ENCODE measurements at places on chromosomes 4 and X.

- no peak for DNase-seq
Measured at GRCh38 chr4:160019936-160020335, 917.1 kb downstream of the RAPGEF2 start.

- DNase-seq: no peak
Measured at GRCh38 chrX:133511041-133511440, 95.8 kb upstream of the GPC4 start.

DNA sequence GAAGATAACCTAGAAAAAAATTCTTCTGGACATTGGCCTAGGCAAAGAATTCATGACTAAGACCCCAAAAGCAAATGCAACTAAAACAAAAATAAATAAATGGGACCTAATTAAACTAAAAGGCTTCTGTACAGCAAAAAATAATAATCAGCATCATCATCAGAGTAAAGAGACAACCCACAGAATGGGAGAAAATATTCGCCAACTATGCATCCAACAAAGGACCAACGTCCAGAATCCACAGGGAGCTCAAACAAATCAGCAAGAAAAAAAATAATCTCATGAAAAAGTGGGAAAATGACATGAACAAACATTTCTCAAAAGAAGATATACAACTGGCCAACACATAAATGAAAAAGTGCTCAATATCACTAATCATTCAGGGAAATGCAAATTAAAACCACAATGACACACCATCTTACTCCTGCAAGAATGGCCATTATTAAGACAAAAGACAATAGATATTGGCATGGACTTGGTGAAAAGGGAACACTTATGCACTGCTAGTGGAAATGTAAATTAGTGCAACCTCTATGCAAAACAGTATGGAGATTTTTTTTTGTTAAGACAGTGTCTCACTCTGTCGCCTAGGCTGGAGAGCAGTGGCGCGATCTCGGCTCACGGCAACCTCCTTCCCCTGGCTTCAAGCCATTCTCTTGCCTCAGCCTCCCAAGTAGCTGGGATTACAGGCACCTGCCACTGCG lies 29.9 kb downstream of the ELF2 start:
- DNase-seq: no peak

- no peak for DNase-seq
Measured at GRCh38 chr4:138788857-138789256, 226.7 kb upstream of the NOCT start.

GRCh38 chrX:144946666-144947065 lies 300.6 kb upstream of the SPANXN1 start:
- no peak for DNase-seq

DNA sequence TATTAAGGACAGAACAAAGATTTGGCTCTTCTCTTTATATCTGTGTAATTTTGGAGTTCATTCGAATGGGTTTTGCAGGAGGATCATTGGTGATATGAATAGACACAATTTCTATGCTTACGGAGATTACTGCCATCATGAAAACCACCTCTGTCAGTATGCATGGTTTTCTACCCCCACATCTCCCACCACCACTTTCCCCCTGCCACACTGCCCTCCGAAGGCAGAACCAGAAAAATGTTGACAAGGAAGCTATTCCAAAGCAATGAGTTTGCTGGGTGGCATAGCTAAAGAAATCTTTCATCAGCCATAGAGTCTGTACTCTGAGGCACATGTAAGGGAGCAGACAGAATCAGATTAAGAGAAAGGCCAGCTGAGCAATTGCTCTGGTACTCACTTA lies 567.3 kb upstream of the ACTRT1 start:
- no peak for DNase-seq

DNA sequence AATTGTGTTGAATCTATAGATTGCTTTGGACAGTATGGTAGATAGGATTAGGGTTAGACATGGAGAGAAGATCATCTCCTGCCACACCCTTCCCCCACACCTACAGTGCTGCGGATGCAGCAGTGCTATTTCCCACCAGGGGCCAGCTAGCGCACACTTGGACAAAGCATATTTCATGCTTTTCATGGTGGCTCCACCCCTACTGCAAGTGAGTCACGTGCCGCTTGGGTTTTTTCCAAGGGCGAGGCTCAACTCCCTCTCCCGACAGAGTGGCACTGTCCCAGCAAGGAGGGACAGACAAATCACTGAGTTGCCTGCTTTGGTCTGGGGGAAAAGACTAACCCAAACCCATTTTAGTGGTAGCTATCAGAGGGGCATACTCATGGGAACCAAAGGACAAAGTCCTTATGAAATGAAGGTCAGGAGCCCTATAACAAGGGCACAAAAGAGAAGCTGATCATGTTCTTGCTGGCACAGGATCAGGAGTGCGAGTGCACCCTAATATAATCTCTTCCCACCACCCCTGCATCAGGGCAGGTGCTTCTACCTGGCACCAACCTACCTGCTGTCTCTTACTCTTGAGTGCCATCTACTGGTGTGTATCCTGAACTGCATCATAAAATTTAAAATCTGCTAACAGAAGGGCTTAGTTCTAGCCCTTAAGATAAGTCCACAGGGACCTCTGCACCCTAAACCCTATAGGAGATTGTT lies 55.1 kb upstream of the PGAM4 start:
- DNase-seq: no peak

DNA sequence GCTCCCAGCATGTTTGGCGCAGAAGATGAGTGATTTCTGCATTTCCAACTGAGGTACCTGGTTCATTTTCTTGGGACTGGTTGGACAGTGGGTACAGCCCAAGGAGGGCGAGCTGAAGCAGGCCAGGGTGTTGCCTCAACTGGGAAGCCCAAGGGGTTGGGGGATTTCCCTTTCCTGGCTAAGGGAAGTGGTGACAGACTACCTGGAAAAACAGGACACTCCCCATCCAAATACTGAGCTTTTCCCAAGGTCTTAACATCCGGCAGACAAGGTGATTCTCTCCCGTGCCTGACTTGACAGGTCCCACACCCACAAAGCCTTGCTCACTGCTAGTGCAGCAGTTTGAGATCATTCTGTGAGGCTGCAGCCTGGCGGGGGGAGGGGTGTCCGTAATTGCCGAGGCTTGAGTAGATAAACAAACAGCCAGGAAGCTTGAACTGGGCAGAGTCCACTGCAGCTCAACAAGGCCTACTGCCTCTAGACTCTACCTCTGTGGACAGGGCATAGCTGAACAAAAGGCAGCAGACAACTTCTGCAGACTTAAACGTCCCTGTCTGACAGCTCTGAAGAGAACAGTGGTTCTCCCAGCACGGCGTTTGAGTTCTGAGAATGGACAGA lies 307.7 kb upstream of the ARSJ start:
- no peak for DNase-seq

DNA sequence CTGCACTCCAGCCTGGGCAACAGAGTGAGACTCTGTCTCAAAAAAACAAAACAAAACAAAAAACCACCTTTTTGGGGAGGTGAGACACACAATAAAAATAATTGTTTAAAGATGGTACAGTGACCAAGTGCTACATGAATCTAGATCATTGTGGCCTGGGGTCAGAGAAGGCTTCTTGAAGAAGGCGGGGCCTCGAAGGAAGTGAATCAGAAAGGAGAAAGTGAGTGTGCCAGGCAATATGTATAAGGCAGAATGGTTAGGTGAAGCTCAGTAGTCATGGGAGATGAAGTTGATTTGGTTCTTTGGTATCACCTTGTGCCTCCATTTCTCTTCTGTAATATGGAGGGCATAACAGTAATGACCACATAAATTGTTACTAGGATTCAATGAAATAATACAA lies 58.9 kb downstream of the DOCK11 start:
- no peak for DNase-seq

DNA sequence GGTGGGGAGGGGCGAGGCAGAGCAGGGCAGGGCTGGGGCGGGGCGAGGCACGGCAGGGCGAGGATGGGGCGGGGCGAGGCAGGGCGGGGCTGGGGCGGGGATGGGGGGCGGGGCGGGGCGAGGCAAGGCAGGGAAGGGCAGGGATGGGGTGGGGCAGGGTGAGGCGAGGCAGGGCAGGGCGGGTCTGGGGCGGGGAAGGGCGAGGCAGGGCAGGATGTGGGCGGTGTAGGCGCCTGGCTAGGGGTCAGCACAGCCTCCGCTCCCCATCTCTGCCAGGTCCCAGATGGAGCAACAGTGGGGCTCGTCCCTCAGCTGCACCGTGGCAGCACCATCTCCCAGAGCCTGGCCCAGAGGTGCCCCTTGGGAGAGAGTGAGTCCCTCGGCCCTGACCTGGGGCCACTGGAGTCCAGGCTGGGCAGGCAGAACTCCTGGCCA lies 4.2 kb upstream of the SRPK3 start:
- no peak for DNase-seq

DNA sequence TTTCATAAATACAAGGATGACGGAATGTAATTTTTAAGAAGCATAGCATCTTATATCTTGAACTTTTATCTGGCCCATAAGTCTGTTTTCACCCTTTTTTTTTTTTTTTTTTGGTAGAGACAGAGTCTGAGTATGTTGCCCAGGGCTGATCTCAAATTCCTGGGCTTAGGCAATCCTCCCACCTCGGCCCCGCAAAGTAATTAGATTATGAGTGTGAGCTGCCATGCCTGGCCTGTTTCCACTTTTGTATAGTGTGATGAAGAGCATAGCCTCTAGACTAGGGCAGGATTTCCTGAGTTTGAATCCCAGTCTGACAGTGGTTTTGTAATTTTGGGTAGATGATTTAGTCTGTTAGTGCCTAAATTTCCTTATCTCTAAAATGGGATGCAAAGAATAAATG lies 11.0 kb downstream of the STIM2 start:
- DNase-seq: no peak

- DNase-seq: no peak
Measured at GRCh38 chr4:54050214-54050904, 14.0 kb downstream of the CHIC2 start.

GRCh38 chr4:1200425-1201035 lies 28.1 kb upstream of the SPON2 start:
- DNase-seq: no peak

GRCh38 chrX:68650491-68650890 lies 3.0 kb downstream of the STARD8 start:
- no peak for DNase-seq

DNA sequence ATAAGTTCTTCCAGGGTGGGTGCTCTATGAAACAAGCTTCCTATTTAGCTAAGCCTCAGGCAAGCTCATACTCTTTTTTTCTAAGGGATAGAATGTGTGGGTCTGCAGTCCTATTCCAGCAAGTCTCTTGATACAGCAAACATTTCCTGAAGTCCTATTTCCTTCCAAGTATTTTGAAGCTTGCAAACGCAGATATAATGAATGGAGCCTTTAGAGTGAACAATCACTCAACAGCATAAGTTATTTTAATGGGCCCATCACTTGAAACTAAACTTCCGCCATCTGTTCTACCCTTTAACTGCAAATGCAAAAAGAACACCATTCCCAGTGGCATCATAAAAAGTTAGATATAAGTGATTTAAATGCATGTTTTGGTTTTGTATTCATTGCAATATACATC lies 108.3 kb upstream of the TAPT1 start:
- no peak for DNase-seq

- DNase-seq: no peak
Measured at GRCh38 chrX:22665818-22666217, 333.9 kb upstream of the DDX53 start.

- DNase-seq: no peak
Measured at GRCh38 chr4:70752236-70752635, 30.5 kb downstream of the RUFY3 start.

DNA sequence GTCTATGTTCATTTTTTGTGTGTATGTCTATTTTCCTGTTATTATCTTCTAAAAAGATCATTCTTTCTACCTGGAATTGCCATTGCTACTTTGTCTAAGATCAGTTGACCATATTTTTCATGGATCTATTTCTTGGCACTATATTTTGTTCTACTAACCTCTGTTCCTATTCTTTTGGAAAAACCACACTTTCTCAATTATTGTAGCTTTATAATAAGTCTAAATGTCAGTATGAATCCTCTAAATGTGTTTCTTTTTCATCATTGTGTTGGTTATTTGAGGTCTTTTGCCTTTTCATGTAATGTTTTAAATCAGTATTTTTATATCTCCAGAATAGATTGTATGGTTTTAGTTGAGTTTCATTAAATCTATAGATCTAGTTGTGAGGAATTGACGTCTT lies 798.3 kb downstream of the FAT4 start:
- DNase-seq: no peak

GRCh38 chr4:82432596-82432995 lies 2.2 kb downstream of the ENOPH1 start:
- DNase-seq: no peak

DNA sequence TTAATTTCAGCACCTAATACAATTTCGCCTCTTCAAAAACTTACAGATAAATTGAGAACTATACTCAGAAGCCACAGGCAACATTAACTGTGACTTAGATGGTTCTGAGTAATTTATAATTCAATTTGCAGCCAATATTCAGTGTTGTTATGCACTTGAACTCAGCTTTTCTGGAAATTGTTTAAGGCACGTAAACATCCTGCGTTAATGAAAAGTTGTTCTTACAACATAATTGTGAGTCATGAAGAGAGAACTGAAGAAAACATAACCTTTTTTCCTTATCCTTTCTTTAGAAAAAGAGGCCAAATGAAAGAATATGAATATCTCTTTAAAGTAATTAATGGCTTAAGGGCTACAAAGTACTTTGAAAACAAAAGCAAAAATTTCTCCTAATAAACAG lies 16.6 kb upstream of the H2AZ1 start:
- no peak for DNase-seq

GRCh38 chr4:4496592-4497372 lies 45.1 kb downstream of the STX18 start:
- DNase-seq: no peak

- no peak for DNase-seq
Measured at GRCh38 chrX:138908577-138908976, 197.1 kb upstream of the FGF13 start.

DNA sequence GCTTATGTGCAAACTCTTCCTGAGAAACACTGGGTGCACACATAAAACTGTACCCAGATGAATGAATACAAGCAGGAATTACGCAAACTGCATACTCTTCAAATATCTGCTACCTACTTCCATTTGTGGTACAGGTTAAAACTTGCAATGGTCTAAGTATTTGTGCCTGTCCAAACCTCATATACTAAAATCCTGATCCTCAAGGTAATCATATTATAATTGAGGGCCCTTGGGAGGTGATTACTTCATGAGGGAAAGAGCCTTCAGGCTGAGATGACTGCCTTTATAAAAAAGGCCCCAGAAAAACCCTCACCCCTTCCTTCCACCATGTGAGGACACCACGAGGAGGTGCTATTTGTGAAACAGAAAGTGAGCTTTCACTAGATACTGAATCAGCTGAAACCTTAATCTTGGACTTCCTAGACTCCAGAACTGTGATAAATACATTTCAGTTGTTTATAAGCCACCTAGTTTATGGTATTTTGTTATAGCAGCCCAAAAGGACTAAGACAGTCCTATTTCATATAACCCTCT lies 1977.2 kb downstream of the PCDH7 start:
- DNase-seq: no peak

DNA sequence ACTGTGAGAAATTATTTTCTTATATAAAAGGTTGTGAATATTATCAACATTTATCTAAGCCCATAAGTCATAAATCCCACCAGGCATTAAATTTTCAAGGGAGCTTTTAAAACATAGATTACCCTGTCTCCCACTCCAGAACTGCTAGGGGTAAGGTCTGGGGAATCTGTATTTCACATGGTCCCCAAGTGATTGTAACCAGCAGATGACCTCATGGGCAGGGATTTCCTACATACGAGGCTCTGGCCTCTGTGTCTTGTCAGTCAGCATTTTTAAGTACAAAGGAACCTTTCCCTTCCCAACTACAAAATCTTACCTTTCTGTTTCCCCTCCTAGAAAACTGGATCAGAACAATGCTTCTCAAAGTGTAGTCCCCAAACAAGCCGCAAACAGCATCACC lies 188.6 kb downstream of the TSPAN5 start:
- DNase-seq: no peak
